Activated T-helper 1 cell treated with anti-CD3 and anti-CD28 coated beads, Interleukin-2, amount 50 U/mL, for 16 hours (primary cell): ENCODE measurements at places on chromosomes 4 and X.

DNA sequence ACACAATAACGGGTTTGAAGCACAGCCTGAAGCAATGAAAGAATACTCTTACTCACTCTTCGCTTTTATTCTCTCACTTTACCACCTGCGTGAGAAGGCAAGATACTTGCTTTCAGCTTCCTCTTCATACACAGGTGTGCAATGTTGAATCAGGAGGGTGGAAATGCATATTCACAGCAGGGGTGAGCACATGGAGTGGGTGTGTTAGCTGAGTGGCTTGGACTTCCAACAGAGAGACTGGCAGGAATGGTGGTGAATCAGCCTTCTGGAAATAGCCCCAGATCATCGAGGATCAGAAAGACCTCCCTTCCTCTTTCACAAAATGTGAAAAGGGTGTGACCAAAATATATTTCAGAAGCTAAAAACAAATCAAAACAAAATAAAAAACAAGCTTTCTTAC is 521.2 kb downstream of the STIM2 start:
- no peak for DNase-seq

- DNase-seq: no peak
Measured at GRCh38 chr4:176444741-176445140, 125.0 kb downstream of the SPCS3 start.

- DNase-seq: no peak
Measured at GRCh38 chr4:26386386-26386785, 65.6 kb downstream of the RBPJ start.

DNA sequence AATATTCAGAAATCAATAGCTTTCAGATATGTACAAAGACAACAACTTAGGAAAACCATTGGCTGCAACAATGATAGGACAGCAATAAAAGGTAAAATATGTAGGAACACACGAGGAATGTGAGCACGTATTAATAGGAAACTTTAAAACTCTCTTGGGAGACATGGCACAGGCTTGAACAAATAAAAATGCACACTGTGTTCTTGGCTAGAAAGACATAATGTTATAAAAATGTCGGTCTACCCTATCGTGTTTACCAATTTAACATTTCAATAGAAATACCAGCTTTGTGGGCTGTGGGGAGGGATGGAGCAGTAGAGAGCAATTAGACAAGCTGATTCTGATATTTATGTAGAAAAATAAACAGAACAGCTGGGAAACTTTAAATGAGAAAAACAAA is 69.0 kb upstream of the FAM9B start:
- no peak for DNase-seq

DNA sequence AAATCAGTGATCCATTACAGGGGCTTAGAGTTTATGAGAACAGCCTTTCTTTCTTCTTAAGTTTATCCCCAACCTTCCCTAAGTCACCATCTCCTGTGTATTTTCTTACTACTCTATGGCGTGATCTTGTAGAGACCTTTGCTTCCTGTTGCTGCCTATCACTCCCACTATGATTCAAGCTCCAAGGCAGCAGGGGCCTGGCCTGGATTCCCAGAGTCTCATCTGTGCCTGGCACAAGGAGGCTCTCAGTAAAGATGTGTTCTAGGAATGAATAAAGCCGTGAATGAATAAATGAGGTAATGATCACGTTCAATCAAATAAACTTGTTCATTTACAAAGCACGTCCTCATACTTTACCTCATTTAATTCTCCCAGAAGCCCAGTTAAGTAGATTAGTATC is 45.4 kb downstream of the CC2D2A start:
- DNase-seq: no peak

DNA sequence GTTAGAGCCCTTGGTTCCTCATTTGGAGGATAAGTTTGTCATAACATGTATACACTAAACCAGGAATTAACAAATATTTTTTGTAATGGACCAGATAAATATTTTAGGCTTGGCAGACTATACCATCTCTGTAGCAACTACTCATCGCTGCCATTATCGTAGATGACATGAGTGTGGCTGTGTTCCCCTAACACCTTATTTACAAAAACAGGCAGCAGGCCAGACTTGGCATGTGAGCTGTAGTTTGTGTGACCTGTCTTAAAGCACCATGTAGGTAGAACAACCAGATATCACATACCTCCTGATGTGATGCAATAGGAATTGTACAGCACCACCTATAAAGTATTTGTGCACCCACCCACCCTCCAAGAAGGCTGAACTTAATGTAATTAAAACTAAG is 82.0 kb downstream of the RASGEF1B start:
- no peak for DNase-seq

DNA sequence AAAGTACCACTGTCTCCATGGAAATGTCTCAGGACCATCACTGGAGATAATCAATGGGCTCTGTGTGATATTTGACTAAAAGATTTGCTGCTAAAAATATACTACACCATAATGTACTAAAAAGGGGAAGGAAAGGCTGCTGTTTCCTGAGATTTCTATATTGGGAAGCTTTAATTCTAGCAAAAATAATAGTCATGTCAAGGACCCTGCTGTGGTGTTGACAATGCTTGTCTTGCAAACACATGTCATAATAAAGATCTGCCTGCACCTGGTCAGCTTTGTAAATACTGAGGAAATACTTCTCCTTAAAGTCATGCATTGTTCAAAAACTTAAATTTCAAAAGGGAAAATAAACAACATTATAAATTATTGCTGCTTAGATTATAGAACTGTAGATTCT is 417.9 kb downstream of the GPM6A start:
- DNase-seq: no peak

GRCh38 chrX:75989806-75990590 is 182.9 kb upstream of the PBDC1 start:
- no peak for DNase-seq

DNA sequence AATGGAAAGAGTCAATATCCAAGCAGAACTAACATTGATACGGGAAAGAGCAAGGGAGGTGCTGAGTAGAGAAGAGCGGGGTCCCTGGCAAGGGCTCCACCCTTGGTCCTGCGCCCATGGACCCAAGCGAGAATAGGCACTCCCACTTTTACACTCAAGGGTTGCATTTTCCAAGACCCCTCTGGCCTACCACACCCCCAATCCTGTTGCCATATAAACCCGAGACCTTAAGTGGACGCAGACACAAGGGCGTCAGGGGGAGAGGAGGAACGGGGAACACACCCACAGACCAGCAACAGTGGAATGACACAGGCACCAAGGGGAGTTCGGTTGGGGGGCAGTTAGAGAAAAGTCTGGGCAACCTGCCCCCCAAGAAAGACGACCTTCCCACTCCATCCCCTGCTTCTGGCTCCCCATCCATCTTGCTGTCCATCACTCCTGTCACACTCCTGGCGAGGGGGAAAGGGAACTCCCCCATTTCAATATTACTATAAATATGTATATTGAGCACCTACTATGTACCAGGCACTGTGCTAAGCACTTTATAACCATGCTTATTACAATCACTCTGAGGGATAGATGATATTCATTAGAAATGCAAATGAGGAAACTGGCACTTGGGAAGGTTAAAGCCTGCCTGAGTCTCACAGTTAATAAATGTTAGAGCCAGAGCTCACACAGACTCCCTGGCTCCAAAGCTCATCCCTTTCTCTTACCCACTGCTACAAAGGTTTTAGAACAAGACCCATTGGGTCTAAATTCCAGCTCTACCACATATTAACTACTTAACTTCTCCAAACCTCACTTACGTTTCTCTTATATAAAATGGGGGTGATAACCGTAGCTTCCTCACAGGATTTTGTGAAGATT is 51.7 kb downstream of the SCD5 start:
- DNase-seq: no peak

- no peak for DNase-seq
Measured at GRCh38 chr4:1720163-1720983, 750 bp downstream of the TMEM129 start.

DNA sequence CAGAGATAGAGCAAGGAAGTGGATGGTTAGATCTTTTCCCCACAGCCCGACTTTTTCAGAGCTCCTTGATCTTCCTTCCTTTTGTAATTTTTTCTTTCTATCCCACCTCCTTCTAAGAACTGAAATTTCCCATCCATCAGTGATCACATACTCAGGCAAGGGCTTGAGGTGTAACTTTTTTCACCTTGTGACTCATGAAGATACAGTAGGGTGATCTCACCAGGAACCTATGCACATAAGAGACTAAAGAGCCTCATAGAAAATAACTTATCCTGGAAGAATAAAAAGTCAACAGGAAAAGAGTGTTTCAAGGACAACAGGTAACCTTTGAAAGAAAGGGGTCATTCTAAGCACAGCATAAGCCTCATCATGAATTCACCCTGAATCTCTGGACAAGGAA is 131.2 kb upstream of the HCCS start:
- DNase-seq: no peak

DNA sequence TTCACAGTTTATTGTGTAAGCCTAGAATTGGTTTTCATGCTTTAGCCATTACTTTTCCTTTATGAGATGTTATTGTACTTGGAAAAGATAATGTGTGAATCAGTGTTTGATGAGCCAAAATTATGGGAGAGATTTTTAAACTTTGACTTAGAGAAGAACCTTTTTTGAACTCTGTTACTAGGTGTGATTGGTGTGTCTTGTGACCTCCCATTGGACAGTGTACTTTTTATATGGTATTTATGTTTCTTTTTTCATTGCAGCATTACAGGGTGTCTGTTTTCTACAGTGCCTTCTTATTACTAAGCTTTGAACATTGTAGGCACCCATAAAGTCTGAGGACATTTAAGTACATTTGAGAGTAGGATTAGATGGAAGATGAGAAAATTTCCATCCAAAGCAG is 91.1 kb downstream of the SLC4A4 start:
- no peak for DNase-seq

- DNase-seq: no peak
Measured at GRCh38 chrX:100194082-100194775, 215.8 kb downstream of the PCDH19 start.
